ENCODE measurements at places on chromosomes 2 and 18. TPM values are rescaled to one million over a fixed set of nuclear protein-coding genes. Genes with fewer than 3 reads are reported as not detected.

Gene FAM228A
- total RNA-seq, result 0.17 TPM

Gene COL3A1
- 113 TPM for total RNA-seq

Gene HOXD1
- 4.4 TPM for total RNA-seq

Gene CAPN13
- 46.1 TPM for total RNA-seq

Gene MBP
- 82.0 TPM for total RNA-seq

Gene ECEL1
- total RNA-seq, result not detected

Measured in upper lobe of left lung (tissue), 6 donors.